ENCODE measurements at places on chromosomes 16 and 17. TPM values are rescaled to one million over a fixed set of nuclear protein-coding genes. Genes with fewer than 3 reads are reported as not detected.

Gene RABEP2
- total RNA-seq, result 14.2 TPM

Gene NGFR
- 17.7 TPM for total RNA-seq

Gene KDM6B
- total RNA-seq, result 10.5 TPM

GRCh38 chr16:82240111-82240510 is 70.1 kb upstream of the MPHOSPH6 start:
- H3K4me1 ChIP-seq, result no peaks in the 10 kb centered on the region
- H3K4me3 ChIP-seq, result no peak overlapping the region
- H3K27ac ChIP-seq, result no peak overlapping the region
- DNase-seq, result no peak
- H3K36me3 ChIP-seq, result no peaks in the 10 kb centered on the region
- H3K27me3 ChIP-seq, result no peaks in the 10 kb centered on the region

DNA sequence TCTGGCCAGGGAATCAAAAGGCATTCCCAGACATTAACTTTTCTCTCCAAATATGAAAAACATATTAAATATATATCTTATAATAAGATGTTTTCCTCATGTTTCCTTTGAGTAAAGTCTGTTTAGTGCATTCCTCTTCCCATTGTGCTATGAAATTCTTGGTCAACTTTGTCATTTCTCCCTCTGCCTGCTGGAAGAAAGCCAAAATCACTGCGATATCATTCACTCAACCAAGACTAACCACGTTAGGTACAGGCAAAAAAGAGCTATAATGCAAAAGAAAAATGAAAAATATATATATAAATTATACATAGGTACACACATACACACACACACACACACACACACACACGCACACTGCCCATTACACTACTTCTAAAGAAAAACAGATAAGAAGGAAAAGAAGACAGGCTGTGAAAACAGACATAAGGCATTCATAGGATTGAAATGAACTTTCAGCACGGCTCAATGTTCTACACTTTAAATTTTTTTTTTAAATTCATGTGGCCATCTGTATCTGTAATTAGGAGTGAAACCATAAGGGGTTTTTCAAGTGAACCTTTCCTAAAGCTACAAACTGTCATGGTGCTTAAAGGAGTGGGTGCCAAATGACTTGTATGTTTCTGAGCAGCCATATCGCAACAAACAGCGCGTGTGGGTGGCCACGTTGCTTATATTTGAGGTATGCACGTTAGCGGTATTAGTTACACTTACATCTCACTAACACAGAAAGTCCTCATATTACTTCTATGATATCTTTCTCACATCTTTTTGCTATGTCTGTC is 71.6 kb upstream of the PSMD7 start:
- H3K27me3 ChIP-seq, result no peaks in the 10 kb centered on the region
- no peaks in the 10 kb centered on the region for H3K4me1 ChIP-seq
- H3K36me3 ChIP-seq, result no peaks in the 10 kb centered on the region
- no peak for DNase-seq
- no peak overlapping the region for H3K4me3 ChIP-seq

DNA sequence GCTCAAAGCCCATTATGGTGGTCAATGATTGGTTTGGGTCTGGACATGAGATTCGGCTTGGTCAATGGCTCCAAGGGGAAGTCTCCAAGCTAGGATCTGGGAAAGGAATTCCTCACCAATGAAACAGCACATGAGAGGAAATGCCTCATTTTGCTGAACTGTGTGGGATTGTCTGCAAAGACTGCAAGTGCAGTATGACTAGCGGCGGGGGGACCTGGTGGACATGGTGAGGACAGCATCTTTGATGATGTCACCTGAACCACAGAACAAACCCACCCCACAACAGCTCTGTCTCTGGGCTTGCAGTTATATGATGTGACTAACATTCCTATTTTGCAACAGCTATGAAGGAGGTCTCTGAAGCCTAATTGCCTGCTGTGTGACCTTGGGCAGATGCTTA is 50.6 kb upstream of the NKD1 start:
- DNase-seq, result no peak
- H3K4me3 ChIP-seq, result no peak overlapping the region
- H3K4me1 ChIP-seq, result no peaks in the 10 kb centered on the region
- no peaks in the 10 kb centered on the region for H3K27me3 ChIP-seq
- H3K36me3 ChIP-seq, result no peaks in the 10 kb centered on the region
